Tibial nerve (tissue), 4 donors: ENCODE measurements at places on chromosomes 2 and 18.

- no peak for DNase-seq
These were observed 53.2 kb upstream of the SH3BP4 start for GRCh38 chr2:234898534-234899053.

- DNase-seq: no peak
These were observed 545 bp downstream of the MPP4 start for GRCh38 chr2:201697899-201698298.

DNA sequence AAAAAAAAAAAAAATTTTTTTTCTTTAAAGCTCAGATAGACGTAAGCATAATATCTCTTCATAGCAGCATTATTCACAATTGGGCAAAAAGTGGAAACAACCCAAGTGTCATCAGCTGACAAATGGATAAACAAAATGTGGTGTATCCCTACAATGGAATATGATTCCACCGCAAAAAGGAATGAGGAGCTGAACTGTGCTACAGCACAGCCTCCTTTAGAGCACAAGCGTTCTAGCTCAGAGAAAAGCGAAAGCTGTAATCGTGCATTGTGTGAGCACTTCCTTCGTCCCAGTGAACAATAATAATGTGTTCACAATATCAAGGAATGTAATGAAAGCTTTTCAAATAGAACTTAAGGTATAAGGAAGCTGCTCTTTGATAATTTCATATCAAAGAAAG is 11.7 kb upstream of the CHMP1B start:
- no peak for DNase-seq

DNA sequence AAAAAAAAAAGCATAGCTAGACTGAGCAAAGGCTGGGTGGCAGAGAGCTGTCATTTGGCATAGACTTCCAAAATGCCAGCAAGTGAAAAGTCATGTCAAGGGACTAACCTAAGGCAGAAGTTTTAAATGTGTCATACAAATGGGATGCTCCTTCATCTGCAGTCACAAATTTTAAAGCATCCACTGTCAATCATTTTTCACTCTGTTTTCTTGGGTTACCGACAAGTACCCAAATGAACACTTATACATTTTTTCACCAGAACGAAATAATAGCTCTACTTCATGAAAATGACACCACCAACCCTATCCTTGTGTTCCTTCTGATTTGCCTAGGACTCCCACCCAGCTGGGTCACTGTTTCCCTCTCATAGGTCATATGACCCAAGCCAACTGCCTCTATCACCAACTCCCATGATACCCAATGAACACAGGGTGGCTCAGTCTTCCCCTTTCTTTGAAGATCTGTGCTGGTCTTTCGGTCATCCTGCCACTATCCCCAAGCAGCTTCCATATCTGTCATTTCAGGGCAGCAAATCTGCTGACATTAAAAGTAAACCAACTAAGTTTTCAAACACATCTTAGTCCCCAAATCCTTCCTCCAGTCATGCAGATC is 21.5 kb downstream of the KLF7 start:
- DNase-seq: no peak

- DNase-seq: no peak
These were observed 36.7 kb downstream of the LDLRAD4 start for GRCh38 chr18:13254971-13255927.

GRCh38 chr2:159030674-159031380 is 62.4 kb downstream of the TANC1 start:
- peak; percentile 36 for DNase-seq

GRCh38 chr18:9849407-9850283 is 36.1 kb upstream of the TXNDC2 start:
- peak; percentile 51 for DNase-seq
